ENCODE measurements at places on chromosomes 11 and 22.
A peak's percentile ranks its signal among the peaks of the same experiment; 100 is the strongest.

GRCh38 chr11:61453695-61454094 is 23.8 kb downstream of the SDHAF2 start:
- no peak for DNase-seq

DNA sequence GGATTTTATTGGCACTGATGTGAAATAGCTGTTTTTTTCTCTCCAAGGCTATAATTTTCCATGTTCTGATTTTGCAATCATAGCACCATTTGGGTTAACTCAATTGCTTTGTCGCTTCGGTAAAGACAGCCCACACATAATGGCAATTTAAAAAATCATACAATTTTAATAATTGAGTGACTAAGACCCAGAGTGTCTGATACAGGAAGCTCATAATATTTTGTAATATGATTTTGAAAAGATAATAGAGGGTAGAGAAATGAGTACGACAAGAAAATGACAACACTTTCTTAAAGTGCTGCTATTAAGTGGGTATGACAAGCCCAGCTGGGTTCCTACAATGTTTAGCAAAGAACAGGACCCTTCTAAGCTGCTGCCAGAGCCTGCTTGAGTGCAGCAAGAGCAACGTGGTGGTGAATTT is 439.1 kb downstream of the METTL15 start:
- DNase-seq, result no peak

DNA sequence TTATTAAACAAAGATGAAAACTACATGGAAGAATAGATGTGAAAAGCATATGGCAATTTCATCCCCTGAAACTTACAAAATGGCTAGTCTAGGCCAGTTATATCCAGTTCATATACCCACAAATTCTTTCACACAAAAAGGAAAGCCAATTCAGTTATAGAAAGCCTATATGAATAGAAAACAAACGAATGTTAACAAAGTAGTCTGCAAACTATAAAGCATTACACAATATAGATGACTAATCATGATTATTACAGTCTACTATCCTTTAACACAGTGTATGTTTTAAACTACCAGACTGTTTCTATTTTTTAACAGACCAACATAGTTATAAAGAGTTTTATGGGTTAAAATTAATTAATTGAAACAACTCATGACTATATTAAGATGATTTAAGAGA is 12.1 kb downstream of the DCUN1D5 start:
- no peak for DNase-seq

GRCh38 chr22:22215659-22216449 is 28.7 kb upstream of the VPREB1 start:
- DNase-seq, result no peak

DNA sequence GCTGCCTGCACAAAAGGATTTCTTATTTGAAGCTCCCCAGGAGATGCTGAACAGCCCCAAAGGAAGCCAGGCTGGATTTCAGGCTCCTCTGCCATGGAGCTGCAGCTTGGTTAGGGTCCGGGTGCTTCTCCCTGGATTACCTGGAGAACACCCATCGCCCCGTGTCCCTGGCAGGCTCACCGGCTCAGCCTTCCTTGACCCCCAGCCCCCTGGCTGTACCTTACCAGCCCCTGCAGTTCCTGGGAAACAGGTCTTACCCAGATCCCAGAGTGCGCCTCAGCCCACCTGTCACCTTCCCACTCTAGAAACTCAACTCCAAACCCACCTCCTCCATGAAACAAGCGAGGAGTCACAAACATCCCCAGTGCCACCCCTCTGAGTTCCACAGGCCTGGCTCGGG is 45.3 kb upstream of the CD5 start:
- DNase-seq, result no peak

DNA sequence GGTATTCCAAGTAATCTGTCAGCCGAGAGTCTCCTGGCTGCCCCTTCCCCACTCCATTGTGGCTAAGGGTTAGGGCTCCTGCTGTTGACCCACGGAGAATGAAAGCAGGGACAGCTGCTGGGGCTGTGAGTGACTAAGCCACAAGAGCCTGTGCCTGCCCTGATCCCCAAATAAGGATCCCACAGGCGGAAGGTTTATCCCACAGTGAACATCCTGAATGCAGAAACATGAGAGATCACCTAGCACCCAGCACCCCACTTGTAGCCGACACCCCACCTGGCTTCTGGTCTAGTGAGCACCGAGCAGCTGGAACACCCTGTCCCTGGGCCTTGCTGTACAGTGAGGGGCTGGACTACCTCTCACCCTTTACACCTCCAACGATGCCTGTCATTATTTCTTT is 117.7 kb upstream of the LMO1 start:
- DNase-seq, result no peak

GRCh38 chr11:32440916-32441315 is 5.6 kb upstream of the WT1 start:
- no peak for DNase-seq

DNA sequence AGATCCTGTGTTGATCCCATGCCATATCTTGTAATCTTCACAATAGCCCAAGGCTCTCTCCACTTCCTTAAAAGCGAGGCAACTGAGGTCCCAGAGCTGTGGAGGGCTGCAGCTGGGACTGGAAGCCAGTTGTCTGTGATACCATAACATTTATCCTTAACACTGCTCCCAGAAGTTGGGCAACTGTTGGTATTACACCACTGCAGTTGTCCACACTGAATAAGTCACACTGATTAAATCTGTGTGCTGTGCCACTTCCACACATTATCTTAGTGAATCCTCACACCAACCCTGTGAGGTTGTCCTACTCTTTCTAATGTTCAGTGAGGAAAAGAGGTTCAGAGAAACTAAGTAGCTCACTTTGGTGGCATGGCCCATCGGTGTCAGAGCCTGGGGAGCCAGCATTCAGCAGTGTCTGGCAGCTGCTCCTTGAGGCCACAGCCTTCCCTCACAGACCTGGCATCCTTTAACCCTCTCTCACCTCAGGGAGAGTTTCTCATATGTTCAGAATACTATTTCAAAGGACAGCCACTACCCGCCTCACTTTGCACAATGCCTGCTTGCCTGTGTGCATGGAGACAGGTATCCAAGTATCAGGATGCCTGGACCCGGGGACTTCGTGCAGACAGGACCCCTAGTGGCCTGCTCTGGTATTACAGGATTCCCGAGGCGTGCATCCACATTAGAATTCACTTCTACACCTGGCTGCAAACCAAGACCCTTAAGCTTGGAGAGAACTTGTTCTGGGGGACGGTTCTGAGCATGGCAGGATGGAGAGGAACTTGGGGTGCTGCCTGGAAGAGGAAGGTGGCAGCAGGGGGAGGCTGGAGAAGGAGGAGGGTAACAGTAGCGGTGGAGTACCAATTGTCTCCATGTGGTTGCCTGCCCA is 221.9 kb upstream of the TBCEL start:
- peak; percentile 89 for DNase-seq

- DNase-seq, result no peak
Observed at GRCh38 chr22:47851586-47851985, 1089.1 kb downstream of the TBC1D22A start.

DNA sequence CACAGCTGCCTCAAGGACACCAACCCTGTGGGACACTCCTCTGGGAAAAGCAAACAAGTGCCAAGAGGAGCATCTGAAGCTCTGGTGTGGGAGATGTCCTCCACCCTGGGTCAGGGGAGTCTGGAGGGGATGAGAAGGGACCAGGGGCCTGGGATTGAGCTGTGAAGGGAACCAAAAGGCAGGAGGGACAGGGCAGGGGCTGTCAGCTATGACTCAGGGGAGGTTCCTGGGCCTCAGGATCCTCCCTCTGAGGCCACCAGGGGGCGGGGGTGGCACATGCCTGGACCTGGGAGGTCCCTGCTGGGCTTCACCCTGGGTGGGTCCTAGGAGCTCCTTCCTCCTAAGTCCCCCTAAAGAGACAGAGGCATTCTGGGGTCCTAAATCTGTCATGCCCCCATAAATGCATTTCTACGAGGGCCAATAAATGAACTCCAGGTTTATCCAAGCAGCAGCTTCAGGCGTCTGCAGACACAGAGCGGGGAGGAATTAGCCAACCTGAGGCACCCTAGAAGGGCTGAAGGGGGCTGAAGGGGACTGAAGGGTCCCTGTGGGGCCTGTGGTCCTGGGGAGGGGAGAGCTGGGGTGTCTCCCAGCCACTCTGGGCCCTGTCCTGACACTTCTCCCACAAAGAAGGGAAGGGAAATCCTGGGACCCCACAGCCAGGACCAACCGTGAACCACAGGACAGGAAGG is 31.9 kb upstream of the IGLL5 start:
- no peak for DNase-seq

- no peak for DNase-seq
Observed at GRCh38 chr22:40094485-40094884, 83.2 kb upstream of the TNRC6B start.

DNA sequence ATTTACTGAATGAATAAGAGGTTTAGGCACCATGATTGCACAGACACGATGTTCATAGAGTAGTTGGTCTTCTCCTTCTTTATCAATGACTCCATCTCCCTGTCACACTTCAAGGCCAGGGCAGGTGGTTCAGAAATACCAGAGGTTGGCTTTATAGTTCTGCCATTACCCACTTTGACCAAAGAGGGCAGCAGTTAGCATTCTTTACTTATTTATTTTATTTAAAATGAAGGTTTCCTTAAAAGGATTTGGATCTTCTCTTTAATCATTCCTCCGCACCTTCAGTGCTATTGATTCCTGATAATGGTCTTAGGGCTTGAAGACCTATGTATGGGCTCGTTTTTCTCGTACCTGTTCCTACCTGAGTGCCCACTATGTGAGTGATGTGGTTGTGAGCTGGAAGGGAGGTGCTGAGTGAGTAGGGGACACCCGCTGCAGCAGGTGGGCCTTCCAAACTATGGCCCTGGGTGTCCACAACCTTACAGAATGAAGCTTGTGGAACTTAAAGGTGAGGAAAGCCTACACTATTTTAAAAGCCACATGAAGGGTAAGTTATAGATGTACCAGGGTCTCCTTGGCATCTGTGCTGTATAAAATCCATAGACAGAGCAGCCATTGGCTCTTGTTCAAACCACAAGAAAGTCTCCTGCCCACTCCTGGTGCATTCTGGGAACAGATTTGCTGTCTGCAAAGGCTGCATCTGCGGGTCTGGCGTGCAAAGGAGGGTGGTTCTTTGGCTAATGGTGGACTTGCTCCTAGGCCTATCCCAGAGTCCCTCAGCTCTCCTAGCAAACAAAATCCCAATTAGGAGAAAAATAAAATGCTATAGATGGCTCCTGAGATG is 35.0 kb downstream of the TIMP3 start:
- no peak for DNase-seq

DNA sequence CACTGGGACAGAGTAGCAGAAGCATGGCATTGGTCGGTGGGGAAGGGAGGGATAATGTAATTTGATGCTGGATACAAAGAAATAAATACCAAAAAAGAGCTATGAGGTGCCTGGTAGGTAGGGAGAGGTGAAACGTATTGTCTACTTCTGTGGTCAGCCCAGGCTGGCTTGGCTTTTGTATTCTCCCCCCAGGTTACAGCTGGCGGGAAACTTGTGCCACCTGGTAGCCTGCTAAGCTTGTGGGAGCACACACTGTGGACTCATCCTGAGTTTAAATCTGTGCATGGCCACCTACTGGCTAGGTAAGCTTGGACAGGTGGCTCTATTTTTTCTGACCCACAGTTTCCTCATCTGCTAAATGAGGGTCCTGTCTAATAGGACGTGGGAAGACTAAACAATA is 165.2 kb upstream of the E2F8 start:
- no peak for DNase-seq

GRCh38 chr11:64855596-64856304 is 11.3 kb upstream of the CDC42BPG start:
- DNase-seq, result no peak

GRCh38 chr11:77819921-77820564 is 479 bp downstream of the RSF1 start:
- DNase-seq, result peak; percentile 44

DNA sequence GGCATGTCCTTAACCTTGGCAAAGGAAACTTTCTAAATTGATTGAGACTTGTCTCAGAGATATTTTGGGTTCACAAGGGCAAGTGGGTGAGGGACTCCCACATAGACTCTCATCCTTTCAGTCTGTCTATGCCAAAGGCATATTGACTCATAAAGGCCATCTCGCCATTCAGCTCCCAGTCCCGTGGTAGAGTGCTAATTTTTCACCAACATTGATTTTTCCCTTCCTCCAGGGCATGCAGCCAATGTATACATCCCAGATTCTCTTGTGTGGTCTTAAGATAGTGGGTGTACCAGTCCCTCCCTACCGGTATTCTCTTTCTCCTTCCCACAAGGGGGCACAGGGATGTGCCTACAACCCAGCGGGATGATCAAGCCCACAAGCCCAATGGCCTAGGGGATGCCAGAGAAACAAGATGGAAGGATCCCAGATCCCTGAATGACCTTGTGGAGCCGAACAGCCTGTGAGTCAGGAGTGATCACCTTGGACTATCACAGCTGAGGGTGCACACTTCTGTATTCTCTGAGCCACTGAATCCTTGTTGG is 7.9 kb downstream of the C11orf96 start:
- no peak for DNase-seq

DNA sequence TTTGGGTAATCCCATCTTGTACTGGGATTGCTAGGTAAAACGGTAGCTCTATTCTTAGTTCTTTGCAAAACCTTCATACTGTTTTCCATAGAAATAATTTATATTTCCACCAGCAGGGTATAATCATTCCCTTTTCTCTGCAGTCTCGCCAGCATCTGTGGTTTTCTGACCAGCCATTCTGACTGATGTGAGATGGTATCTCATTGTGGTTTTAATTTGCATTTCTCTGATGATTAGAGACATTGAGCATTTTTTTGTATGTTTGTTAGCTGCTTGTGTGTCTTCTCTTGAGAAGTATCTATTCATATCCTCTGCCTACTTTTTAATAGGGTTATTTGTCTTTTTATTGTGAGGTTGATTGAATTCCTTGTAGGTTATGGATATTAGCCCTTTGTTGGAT is 220.9 kb downstream of the PGR start:
- no peak for DNase-seq

DNA sequence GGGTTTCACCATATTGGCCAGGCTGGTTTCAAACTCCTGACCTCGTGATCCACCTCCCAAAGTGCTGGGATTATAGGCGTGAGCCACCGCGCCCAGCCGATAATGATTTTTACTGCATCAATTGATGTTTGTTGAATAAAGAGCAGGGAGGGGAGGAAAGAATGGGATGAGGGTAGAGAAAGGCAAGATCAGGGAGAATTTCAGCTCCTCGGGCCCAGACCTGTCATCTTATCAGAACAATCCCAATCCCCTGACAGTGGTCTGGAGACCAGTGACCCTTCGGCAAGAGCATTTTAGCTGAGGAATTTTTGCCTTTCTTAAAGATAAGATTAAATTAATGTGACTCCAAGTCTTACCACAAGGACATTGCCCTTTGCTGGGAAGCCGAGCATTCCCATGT is 15.0 kb upstream of the ANO1 start:
- no peak for DNase-seq

DNA sequence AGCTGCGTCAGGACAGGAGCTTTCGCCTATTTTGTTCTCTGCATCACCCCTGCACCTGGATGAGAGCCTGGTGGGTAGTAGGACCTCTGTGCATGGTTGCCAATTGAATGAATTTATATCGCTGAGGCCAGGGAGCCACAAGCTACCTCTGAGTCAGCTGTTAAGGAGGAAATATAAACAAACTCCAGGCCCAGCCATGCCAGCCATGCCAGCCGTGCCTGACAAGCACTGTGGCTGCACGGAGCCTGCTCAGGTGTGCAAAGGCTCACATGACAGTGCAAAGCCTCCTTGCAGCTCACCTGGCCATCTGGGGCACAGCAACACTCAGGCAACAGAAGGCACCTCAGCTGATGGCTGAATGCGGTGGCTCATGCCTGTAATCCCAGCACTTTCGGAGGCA is 33.7 kb upstream of the LINC01488 start:
- no peak for DNase-seq

Measured in NCI-H1105 (cell line).